T47D (cell line): ENCODE measurements at places on chromosomes 7 and 10.

- no peak for DNase-seq
Measured at GRCh38 chr10:76088980-76089379, 657.6 kb downstream of the LRMDA start.

- DNase-seq: no peak
Measured at GRCh38 chr10:51083356-51083853, 9.1 kb downstream of the PRKG1 start.

DNA sequence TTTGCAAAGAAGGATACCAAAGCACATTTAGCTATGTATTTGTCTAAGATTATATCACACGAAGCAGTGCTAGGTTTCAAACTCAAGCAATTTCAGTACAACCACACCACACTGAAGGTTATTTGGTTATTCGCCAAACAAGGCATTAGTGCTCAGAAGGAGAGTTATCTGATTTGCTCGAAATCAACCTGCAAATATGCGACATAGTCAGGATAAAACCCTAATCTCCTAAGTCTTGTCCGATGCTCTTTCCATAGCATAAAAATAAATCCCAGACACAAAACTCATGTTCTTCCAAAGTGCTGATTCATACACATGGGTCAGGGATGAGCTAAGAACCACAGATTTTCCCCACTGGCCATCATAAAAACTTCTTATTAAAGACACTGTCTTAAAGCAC is 1288.0 kb upstream of the SORCS1 start:
- DNase-seq: no peak

- DNase-seq: no peak
Measured at GRCh38 chr10:114687459-114687858, 29.4 kb upstream of the ABLIM1 start.

DNA sequence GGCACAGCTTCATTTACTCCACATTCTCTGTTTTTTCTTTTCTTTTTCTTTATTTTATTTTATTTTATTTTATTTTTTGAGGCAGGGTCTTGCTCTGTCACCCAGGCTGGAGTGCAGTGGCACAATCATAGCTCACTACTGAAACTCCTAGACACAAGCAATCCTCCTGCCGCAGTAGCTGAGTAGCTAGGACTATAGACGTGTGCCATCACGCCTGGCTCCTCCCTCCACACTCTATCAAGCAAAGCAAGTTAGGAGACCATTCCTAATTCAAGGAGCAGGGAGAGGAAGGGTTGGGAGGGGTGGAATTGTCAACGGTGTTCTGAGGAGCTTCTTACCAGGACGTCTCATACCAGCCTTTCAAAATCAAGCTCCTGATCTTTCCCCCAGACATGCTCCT is 52.4 kb downstream of the OAT start:
- DNase-seq: no peak

GRCh38 chr7:82264783-82265305 is 178.7 kb downstream of the CACNA2D1 start:
- no peak for DNase-seq

DNA sequence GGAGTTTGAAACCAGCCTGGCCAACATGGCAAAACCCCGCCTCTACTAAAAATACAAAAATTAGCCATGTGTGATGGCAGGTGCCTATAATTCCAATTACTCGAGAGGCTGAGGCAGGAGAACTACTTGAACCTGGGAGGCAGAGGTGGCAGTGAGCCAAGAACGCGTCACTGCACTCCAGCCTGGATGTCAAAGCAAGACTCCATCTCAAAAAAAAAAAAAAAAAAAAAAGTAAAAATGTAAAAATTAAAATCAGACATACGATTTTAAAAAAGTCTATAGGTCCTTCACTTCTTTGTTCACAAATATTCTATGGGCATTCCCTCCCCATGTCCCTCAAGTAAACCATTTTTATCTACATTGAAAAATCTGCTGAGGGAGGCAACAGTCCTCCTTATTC is 34.9 kb upstream of the TLL2 start:
- DNase-seq: no peak

GRCh38 chr10:75403144-75403938 is 1.8 kb upstream of the ZNF503 start:
- peak; percentile 59 for DNase-seq

DNA sequence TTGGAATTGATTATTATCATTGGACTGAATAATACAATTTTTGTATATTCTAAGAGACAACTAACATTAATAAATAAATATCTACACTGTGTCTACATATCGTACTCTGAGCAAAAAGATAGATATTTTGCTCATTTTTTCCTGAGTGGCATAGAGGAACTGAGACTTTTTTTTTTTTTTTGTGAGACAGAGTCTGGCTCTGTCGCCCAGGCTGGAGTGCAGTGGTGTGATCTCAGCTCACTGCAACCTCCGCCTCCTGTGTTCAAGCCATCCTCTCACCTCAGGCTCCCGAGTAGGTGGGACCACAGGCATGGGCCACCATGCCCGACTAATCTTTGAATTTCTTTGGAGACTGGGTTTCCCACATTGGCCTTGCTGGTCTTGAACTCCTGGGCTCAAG is 14.0 kb downstream of the KMT2E start:
- no peak for DNase-seq

DNA sequence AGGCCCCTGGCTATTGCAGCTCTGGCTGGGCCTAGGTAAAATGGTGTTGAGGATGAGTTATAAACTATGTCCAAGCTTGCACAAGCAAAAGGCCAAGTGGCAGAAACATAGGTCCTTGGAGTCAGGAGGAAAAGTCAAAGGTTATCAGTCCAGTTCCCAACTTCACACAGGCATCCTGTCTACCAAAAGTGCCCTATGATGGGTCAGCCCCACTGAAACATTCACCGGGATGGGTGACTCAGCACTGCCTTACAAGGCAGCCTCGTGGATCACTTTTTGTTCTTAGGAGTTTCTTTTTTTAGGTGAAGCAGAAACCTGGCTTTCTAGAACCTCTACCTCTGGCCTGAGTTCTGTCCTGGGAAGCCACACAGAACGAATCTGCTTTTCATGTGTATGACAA is 158.8 kb upstream of the LYZL2 start:
- DNase-seq: no peak

- DNase-seq: no peak
Measured at GRCh38 chr10:71442859-71443570, 46.3 kb downstream of the CDH23 start.

DNA sequence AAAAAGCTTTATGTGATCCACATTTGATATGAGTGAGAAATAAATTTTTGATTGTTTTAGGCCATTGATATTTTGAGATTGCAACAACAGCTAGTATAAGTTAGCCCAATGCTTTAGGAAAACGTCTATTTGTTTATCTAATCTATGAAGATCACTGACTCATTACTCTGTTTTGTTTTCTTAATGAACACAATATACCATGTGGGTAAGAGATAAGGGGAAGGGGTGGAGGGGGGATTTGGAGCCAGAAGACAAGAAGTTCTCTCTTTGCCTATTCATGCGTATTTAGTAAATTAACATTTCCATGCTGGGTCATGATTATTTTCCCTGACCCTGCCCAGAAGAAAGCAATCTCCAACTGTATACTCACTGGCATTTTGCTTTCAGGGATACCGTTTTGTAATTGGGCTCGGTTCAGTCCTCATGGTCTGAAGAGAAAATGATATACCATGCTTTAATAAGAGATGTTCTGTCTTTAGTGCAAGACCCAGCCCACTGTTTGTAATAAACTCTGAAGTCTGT is 359.5 kb upstream of the NPSR1 start:
- no peak for DNase-seq

DNA sequence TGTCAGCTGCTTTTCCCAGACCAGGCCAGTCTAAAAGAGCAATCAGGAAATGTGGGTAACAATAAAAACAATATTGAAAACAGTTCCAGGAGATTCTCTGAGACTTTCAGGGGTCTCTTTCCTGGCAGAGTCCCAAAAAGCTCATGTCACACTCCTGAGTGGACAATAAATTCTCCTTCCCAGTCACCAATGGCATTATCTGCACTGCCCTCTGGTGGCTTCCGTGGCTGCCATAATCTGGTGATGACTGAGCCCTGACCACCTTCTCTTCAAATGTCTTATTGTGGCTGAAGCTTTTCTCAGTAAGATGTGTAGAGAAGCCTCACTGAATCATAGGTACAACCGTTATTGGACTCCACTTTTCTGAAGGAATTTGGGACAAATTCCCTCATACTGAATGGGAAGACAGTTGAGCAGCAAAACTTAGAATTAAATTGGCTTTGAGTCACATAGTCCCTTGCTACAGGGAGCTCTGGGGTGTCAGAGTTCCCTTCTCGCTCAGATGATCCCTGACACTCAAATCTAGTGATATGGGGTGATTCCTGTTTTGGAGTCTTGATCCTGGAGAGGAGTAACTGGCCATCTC is 24.4 kb upstream of the ASAH2 start:
- DNase-seq: peak; percentile 42

DNA sequence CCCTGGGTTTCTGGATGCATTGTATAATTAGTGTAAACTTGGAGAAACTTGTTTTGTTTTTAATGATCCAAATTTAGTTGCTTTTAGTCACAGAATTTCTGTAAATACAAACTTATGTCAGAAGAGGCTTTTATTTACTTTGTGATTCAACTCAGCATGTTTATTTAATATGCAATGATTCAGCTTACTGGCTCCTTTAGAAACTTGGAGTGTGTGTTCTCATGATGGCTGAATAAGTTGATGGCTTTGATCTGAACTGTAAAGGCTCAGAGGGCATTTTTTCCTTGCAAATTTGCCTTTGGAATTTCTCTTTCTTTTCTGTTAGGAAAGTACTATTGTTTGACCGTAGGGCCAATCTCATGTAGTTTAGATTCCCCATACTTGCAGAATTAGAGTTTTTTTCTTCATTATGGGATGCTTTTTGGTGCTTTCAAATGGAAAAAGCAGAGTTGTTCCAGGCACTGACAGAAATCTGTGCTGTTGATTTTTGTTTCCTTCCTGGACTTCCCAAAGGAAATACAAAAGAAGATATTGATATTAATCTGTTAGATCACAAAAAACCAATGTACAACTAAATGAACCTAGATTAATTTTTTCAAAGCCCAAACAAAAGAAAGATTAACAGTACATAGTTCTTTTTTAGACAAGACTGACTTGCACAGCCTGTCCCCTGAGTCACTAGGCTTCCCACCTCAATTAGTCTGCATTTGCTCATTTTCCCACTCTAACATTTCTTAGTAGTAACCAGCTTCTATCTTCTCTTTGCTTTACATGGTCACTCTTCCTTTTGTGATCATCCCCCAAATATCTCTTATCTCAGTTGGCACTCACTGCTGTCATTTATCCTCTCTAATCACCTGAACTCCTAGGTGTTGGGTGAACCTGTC is 96.8 kb upstream of the AGR3 start:
- DNase-seq: peak; percentile 46

DNA sequence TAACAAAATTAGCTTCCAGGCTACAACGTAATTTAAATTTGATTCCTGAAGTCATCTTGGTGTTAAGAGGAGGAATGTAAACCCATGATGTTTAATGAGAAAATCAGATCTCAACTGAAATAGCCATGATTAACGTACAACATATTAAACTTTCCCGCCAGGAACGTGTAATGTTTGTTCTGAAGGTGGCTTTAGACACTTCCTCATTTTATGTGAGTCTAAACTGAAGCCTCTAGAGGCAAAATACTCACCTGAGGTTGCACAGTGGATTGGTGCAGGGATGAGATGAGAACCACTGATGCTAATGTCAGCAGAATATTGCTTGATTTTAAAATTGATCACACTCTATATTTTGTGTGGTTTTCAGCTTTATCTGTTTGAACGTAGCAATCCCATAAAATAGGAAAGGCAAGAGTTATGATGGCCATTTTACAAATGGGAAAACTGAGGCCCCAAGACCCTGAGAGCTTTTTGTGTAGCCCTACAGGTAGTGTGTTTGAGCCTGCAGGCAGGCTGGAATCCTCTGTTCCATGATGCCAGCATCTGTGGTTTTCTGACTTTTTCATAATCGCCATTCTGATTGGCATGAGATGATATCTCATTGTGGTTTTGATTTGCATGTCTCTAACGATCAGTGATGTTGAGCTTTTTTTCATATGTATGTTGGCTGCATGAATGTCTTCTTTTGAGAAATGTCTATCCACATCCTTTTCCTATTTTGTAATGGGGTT is 243.7 kb upstream of the BMPER start:
- DNase-seq: no peak

DNA sequence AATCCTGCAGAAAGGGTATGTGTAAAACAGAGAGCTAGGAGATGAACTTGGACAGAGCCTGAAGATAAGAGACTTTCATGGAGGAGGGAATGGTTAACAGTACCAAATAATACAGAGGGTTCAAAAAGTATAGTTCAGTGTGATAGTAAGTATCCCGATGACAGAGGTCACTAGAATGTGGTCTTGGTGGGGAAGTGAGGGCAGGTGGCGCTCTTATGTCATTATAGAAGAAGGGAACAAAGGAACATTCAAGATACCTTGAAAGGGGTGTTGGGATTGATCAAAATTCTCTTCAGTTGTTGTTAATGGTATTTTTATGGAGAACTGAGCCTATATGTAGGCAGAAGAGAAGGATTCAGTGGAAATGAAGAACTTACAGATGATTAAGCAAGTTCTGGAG is 312.5 kb downstream of the SUGCT start:
- no peak for DNase-seq

- DNase-seq: no peak
Measured at GRCh38 chr7:31688372-31688771, 1.4 kb downstream of the PPP1R17 start.

- DNase-seq: no peak
Measured at GRCh38 chr10:89574368-89574767, 39.0 kb upstream of the SLC16A12 start.

DNA sequence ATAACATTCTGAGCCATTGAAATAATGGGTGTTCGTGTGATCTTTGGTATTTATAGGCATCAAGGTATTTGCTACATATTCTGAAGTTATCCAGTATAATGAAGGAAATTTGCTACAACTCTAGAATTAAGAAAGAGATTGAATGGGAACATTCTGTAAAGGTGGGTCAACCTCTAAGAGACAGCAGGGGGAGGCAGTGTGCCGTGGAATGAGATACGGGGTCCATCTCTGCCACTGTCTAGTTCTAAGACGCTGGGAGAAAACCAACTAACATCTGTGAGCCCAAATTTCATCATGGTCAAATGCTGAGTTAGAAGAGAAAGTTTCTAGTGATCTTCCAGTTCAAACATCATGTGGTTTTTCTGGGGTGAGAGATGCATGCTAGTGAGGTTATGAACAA is 368.9 kb downstream of the SORCS1 start:
- DNase-seq: peak; percentile 4

DNA sequence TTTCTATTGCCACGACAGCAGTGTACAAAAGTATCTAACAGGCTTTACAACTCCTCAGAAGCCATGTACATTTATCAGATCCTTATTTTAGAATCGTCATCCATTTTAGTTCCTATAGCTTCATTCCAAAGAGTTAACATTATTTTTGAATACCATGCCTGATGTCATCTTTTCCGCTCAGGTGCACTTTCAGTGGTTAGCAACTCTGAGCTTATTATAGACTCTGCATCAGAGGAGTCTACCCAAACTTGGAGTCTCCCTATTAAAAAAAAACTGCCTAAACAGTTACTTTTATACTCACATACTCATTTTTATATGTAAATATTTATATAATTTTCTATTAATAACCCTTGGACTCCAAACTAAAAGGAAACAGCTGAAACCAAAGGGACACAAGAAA is 31.6 kb upstream of the PRSS37 start:
- no peak for DNase-seq

- DNase-seq: no peak
Measured at GRCh38 chr10:95782318-95782717, 26.4 kb downstream of the ENTPD1 start.

GRCh38 chr7:10708447-10708846 is 265.2 kb upstream of the PHF14 start:
- DNase-seq: peak; percentile 18
